ENCODE measurements at places on chromosomes 5 and 9. TPM values are rescaled to one million over a fixed set of nuclear protein-coding genes. Genes with fewer than 3 reads are reported as not detected.

Gene GARIN3
- polyA plus RNA-seq: not detected

Gene IL4
- polyA plus RNA-seq: not detected

Gene MRPS27
- 40.0 TPM for polyA plus RNA-seq

Gene SLC6A19
- polyA plus RNA-seq: 69.3 TPM

Gene SHISAL2B
- polyA plus RNA-seq: not detected

Gene TLX3
- not detected for polyA plus RNA-seq

Gene ORM2
- polyA plus RNA-seq: not detected

Gene RANBP3L
- 8.7 TPM for polyA plus RNA-seq

Gene PJA2
- 30.3 TPM for polyA plus RNA-seq

Gene PCDHGB4
- 1.0 TPM for polyA plus RNA-seq

Gene IL9
- not detected for polyA plus RNA-seq

Gene NMRK1
- 67.8 TPM for polyA plus RNA-seq

DNA sequence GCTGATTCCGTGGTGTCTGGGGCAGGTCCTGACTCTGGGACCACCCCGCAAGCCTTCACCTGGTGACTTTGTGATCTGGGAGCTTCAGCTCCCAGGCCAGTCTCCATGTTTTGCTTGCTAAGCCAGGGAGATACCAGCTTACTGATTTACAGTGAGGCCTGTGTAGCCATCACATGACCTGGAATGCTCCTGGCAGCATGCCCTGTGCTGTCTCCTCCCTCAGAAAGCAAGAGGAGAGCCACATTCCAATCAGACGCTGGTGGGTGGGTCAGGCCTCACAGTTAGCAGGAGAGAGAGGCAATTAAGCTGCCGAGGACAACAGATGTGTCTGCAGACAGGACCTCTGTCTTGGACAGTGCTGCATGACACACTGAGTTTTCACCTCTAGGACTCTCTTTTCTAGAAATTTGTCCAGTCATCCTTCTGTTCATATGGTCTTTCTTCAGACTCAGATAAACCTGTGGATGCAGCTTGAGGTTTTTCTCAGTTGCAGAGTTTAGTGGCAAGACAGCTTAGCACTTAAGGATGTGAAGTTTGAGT is 24.4 kb upstream of the GRPEL2 start:
- DNase-seq: peak; percentile 95

- no peak for DNase-seq
Observed at GRCh38 chr5:144710637-144711036, 540.0 kb downstream of the KCTD16 start.

DNA sequence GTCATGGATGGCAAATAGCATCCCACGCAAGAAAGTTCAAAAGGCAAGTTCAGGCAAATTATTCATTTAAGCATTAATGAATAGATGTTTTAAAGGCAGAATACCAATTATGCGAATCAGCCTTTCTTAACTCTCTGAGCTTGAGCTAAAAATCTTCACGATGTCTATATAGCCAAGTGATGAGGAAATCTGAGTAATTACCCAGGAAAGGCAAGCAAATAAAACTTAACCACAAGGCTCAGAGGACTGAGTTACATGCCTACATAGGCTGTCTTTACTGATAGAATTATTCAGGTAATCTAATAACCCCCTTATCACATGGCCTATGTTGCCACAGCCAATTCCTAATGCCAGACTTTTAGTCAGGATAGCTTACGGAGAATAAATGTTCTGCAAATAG is 120.8 kb upstream of the MTAP start:
- no peak for DNase-seq

GRCh38 chr9:137880976-137881530 is 3.5 kb downstream of the CACNA1B start:
- DNase-seq: no peak

- DNase-seq: no peak
Observed at GRCh38 chr9:14349146-14349446, 35.2 kb upstream of the NFIB start.

DNA sequence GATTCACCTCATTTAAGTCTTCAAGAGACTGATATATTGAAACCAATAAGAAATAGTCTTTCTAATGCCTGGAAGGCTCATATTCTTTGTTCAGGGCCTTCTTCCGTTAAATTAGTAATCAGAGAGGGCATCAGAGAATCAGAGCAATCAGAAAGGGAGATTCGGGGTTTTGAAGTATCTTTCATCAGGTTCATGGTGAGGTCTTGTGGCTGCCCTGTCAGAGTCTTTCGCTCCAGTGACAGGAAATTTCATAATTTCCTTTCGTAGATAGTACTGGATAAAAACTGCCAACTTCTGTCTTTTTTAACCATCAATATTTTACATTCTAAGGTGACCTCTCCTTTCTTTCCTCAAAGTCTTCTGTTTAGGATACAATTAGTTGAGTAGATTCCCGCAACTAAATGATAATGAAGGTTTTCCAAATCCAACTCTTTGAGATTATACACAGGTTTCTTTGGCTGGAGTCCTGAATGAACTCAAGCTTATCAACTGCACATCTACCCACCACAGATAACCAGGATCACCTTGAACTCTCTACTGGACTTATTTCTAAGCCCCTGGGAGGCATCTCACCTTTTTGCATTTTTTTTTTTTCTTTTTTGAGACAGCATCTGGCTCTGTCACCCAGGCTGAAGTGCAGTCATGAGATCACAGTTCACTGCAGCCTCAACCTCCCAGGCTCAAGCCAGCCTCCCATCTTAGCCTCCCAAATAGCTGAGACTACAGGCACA is 5.5 kb downstream of the IL31RA start:
- DNase-seq: no peak

DNA sequence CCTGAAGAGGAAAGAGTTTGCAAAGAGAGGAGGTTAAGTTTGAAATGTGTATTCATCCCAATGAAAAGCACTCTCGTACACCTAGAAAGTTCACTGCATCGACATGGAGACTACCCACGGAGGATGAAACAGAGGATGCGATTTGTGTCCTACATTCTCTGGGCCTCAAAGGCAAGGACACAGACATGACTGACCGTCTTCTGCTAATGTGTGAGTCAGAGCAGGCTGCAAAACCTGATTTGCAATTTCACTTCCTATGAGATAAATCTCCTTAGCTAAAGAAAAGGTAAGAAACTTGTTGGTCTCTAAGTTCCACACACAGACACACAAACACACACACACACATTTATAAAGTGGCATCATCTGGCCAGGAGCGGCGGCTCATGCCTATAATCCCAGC is 98.6 kb downstream of the GNAQ start:
- DNase-seq: no peak

DNA sequence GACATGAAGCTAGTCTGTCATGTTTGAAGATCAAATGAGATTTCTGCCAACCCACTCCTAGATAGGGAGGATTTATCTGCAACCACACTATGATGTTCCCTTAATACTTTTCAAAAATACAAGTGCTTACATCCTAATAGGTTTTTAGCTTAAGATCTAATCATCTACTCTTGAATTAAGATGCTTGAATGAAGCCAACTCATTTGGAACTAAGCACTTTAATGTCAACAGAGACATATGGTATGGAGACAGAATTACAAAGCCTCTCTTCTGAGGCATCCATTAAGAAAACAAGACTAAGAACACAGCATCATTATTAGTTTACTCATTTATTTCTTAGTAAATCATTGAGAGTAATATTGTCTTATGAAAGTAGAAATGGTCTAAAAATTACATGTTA is 139.3 kb upstream of the NFIB start:
- peak; percentile 30 for DNase-seq

GRCh38 chr5:41793141-41793770 is 77.0 kb downstream of the OXCT1 start:
- DNase-seq: no peak

DNA sequence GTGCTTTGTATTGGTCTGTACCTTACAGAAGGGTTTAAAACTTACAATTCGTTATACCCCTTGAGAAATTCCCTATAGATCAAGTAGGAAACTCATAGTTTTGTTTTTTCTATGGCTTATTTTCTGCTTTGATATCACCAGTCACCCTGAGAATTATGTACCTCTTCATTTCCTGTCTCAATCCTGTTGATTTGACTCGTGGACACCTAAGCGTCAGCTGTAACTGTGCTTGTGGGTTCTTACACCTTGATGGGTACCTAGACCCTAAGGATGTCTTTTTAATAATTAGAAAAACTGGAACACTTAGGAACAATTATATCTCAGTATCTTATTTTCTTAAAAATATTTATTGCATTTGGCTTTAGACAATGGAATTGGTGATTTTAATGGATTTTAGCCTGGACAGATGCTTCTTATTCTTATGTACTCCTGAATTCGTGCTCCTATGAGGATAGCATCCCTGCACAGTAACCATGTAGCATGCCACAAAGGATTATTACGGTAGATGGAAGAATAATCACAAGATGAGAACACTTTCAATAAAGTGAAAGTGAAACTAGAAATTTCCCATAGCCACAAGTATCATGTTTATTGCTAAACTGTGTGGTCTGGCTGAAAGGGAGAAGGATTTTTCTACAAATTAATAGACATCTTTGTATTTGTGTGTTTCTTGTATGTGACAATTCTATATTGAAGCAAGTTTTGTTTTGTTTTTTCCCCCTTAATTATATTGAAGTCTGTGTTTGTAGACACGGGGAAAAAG is 1920.3 kb upstream of the WWC1 start:
- DNase-seq: peak; percentile 19

DNA sequence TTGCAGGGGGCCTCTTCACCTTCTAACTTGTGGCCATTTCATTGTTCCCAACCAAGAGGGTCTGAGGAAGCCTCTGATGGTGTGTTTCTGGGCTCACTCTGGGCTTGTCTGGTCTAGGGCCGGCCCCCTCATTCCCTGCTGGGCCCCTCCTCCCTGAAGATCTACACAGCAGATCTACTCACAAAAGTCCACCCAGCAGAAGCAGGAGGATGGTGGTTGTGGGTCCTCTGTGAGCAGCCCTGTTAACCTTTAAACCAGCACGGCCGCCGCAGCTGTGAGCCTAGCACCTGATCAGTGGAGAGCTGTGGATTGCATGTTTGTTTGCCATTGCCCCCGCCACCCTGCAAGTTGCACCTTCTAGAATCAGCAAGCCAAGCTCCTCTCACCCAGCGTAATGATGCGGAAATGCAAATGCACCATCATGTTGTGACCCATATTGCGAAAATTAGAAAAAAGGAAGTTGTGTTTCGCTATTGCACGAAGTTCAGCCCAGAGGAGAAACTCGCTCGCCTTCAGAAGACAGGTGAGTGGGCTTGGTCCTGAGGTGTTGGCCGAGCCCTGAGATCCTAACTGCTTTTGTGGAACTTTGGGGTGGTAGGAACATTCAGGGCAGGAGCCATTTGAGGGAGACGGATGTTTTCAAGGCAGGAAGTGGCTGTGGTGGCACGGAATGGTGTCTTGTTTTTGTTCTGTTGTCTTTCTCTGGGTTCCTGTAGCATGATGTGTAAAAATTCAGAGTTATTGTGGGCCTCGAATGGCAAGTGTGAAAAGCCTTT is 16.7 kb downstream of the FGD3 start:
- no peak for DNase-seq

DNA sequence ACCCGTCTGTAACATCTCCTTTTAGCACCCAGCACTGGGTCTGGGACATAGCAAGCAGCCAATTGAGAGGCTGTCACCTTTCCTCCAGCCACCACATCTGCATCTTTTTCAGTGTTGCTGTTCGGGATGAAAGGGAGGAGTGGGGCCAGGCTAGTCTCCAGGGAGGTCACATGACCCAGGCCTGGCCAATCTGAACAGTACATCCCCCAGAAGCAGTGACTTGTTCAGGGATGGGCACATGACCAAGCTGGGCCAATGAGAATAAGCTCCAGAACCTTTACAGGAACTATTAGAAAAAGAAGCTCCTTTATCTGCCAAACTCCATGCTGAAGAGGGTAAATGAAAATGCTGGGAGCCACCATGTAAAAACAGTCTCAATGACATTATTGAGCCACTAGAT is 359.0 kb downstream of the SLIT3 start:
- DNase-seq: peak; percentile 29

DNA sequence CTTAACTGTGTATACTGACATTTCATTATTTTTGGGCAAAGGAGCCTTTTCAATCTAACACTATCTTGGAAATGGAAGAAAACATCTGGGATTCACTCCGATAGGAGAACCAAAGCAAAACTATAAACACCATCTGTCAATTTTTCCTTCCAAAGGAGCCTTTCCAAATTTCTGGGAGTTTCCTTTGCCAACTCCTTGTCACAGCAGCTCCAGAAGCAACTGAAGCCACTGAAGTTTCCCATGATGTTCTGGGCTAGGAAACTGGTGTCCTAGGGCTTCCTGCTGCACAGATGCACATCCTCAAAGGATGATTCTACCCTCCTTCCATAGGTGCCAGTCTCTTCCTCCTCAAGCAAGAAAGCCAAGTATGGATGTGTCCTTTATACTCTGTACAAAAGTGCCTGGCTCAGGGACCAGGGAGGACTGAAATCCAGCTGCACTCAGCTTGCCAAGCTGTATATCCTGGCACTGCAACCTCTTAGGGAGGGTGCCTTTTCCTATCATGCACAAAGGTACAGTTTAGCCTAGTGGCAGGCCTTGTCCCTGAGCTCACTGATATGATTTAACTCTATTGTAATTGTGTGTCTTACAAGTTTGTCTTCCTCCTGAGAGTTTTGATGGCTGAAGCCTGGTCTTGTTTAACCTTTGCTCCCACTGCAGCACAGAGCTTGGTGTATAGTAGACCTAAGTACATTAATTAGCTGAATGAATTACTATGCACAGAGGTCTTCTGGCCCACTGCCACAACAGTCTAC is 8.4 kb upstream of the UBAP1 start:
- DNase-seq: peak; percentile 21

DNA sequence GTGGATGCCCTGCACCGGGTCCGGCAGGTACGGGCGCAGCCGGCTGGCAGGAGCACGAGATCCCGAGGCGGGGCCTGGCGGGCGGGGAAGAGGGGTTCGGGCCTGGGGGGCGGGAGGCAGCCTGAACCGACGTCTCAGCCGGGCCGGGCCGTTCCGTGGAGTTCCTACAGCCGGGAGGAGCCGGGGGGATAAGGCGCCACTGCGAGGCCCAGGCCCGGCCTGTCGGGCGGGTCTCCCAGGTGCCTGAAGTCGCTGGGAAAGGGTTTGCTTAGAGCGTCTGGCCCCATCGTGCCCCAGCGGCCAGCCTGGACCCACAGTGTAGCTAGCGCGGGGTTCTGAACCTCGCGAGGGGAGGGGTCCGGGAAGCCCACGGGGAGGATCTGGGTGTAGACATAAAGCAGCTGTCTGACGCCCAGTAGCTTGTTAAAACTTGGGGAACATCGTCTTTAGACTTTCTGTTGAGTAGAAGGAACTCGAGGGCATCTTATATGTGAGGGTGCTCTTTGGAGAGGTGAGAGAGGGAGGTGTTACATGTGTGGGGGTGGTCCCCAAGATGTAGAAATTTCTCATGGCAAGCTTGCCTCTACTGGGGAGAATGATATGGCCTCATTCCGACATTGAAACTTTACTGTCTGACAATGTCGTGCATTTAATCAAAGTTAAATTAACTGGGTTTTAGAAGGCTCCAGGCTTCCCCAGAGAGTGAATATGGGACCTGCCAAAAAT is 524 bp downstream of the FUBP3 start:
- no peak for DNase-seq

- no peak for DNase-seq
Observed at GRCh38 chr9:127444283-127444920, 6.8 kb downstream of the RPL12 start.

GRCh38 chr9:22022396-22022795 is 13.3 kb upstream of the CDKN2B start:
- DNase-seq: no peak

DNA sequence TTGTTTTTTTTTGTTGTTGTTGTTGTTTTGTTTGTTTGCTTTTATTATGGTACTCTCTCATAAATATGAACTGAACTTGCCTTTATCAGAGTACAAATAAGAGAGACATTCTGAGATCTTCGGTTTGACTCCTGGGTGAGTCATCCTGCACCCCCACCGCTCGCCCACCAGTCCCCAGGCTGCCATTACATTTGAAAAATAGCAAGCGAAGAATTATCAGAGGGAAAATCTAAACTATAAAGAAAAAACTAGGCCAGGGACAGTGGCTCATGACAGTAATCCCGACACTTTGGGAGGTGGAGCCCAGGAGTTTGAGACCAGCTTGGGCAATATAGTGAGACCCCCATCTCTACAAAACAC is 122.1 kb upstream of the MAP3K1 start:
- no peak for DNase-seq

Data from kidney (tissue), 22 donors.